T-helper 22 cell (primary cell): ENCODE measurements at places on chromosomes 5 and 9.

- DNase-seq: no peak
Observed at GRCh38 chr5:3595006-3595961, at the start of gene IRX1. IRX1 (plus strand) TSS chr5:3595832; CDS start chr5:3596106, 274 bp downstream.

GRCh38 chr5:149731332-149731616, 1.2 kb downstream of the PPARGC1B start:
- no peak for DNase-seq

DNA sequence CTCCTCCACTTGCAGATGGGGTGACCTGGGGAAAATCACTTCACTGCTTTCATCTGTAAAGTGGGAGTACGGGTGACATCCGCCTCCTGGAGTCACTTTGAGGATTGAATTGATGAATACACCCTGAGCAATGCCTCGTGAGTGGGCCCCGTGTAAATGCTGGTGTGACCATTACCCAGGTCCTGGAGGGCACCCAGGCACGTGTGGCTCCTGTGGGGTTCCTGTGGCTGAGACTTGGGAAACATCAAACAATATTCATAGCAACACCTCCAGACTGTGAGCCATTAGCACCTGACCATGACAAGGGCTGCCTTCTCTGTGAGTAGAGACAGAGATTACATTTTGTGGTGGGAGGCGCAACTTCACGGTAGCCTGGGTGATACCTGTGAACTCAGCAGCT, 11.4 kb downstream of the MRPL36 start:
- DNase-seq: no peak

DNA sequence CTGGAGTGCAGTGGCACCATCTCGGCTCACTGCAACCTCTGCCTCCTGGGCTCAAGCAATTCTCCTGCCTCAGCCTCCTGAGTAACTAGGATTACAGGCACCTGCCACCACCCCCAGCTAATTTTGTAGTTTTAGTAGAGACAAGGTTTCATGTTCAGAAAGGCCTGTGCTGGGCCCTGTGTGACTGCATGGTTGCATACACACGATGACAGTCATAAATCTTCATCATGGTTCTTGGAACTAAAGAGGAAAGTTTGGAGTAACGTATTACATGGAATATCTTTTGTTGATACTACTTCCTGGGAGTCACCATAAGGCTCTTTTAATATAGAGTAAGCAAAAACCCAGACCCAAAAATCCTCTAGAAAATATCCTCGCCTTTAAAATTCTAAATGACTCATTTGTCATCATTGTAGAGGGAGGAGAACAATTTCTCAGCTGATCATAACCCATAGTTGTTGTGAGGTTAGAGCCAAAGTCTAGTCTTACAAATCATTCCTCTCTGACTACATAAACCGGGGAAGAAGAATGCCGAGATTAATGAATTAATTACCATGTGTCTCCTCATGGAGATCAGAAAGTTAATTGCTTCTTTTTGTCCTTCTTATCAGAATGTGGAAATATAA, 47.0 kb downstream of the KLF9 start:
- DNase-seq: no peak

GRCh38 chr5:44446399-44446798, 57.2 kb upstream of the FGF10 start:
- no peak for DNase-seq

DNA sequence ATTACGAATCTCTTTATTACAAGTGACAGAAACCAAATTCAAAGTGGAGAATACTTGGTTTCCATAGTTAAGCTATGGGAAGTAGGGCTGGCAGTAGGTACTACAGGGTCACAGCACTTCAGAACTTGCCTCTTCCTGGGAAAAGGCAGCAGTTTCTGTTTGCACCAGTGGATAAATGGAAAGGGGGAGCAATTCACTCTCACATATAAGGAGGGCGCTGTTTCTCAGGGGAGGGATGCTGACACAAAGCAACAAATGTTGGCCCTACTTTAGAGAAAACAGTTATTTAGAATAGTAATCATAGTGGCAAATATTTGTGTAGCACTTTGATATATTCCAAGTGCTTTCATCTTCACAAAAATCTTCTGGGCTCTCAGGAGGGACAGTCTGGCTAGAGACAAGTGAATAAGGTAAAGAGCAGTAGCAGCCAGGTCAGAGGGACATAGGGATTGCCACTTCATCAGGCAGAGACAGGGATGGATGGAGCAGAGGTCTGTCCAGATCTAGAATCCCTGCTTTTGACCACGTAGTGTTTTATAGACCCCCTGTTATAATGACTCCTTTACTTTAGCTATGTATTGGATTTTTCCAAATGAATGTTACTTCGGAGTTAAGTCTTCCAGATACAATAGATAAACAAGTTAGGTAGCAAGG, 554.8 kb upstream of the SGCD start:
- no peak for DNase-seq

GRCh38 chr9:112527959-112528358, 41.3 kb downstream of the KIAA1958 start:
- DNase-seq: no peak

GRCh38 chr9:1337169-1337568, 287.0 kb downstream of the DMRT2 start:
- no peak for DNase-seq

DNA sequence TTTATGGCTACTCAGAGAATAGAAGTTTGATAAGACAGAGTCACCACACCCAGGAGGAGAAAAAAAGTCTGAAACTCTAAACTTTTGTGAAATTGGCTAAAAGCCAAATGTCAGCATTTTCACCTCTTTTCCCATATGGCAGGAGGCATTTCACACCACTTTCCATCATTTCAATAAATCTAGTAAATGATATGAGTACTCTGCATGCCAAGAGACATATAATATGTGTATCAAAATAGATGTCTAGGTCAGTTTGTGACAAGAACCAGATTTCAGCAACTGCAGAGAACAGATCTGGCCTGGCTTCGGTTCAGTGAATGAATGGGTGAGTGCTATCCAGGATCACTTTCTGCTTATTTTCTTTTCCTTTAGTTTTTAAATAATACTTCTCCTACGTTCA, 470.8 kb downstream of the ENC1 start:
- no peak for DNase-seq

GRCh38 chr9:137045294-137046087, 486 bp downstream of the NPDC1 start:
- DNase-seq: no peak

GRCh38 chr9:124259158-124259808, 1.5 kb downstream of the NEK6 start:
- DNase-seq: no peak

DNA sequence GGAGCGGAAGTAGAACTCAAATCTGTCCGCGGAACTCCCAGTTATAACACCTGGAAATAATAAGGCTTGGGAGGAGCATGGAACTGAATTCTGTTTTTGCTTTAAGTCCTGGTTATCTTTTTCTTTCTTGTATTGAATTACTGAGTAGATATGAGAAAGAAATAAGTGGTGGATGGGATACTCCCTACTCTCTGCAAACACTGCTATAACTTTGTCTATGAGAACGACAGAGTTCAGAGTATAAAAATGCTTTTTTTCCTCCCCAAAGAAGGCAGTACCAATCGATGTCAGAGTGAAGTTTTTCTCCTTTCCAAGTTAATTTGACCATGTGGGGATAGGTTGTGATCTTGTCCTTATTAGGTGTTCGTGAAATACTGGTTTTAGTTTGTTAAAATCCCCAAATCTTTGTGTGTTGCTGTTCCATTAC, 1.2 kb downstream of the RIC1 start:
- no peak for DNase-seq

DNA sequence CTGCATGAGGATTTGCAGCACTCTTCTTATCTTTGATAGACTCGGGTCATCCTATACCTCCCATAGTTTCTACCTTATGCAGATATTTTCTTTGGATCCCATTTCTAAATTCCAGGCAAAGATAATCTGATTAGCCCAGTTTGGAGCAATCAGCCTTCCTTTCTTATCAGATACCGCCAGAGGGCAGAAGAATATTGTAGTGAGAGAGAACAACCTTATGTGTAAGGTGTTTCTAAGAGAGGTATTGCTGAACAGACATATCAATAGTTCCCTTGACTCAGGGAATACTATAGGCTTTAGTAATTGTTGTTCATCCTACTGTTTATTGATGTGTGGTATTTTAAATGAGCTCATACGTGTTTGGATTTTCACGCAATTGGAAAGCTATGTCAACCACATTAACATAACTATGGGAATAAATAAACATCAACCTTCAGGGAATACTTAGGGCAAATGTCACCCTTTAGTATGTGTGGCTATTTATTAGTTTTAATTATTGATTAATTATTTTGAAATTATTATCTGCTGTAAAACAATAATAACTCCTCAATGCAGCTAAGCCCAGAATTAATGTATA, 1435.2 kb upstream of the CDH9 start:
- no peak for DNase-seq

- DNase-seq: peak; percentile 26
Observed at GRCh38 chr9:130461218-130461630, 16.5 kb downstream of the ASS1 start.

GRCh38 chr5:126471247-126471646, 48.0 kb downstream of the GRAMD2B start:
- DNase-seq: no peak

- no peak for DNase-seq
Observed at GRCh38 chr9:137919095-137919465, 41.5 kb downstream of the CACNA1B start.

GRCh38 chr9:114894609-114895433, 35.6 kb downstream of the TNFSF8 start:
- no peak for DNase-seq

DNA sequence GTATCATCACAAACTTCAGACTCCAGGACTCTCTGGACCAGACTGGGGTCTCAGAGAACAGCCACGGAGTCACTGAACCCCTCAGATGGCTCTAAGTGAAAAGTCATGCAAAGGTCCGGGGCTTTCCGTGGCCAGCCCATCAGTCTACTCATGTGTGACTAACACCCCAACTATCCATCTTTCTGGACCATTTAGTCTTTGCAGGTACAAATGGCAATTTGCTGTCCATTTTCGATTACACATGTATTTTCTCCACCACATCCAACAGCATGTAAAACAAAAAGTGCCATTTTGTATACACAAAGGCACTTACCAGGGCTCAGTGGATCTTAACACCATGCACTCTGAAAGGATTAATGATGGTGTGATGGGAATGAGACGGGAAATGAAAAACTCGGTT, 387.7 kb downstream of the BNC2 start:
- DNase-seq: no peak

- no peak for DNase-seq
Observed at GRCh38 chr9:116059466-116059865, 94.1 kb upstream of the PAPPA start.

GRCh38 chr9:7105095-7105494, 347.3 kb downstream of the KDM4C start:
- no peak for DNase-seq

DNA sequence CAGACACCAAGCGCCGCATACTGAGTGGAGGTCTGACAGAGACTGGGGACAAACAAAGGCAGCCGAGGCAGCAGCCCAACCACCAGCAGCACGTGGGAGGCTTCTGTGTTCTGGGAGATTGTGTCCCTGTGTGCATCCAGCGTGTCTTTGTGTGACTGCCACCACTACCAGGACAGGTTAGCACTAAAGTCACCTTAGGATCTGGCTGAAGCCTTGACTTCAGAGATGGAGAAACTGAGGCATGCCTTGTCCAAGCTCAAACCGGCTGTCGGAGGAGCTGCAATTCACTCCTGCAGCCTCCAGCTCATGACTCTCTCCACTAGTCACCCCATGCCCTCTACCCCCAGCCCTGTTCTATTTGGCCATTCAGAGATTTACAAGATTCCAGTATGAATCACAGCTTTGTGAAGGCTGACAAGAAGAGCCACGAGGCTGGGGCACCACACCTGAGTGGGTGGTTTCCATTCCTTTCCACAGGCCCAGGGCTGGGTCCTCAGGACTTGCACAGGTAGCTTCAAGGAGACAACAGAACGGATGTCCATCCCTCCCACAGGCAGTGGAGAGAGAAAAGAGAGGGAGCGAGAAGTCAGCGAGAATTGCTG, 69.3 kb downstream of the SHB start:
- no peak for DNase-seq

GRCh38 chr9:34027845-34028574, 20.7 kb downstream of the UBAP2 start:
- no peak for DNase-seq

- DNase-seq: no peak
Observed at GRCh38 chr9:127537792-127538191, 74.3 kb upstream of the STXBP1 start.

- DNase-seq: no peak
Observed at GRCh38 chr5:110463106-110463505, 263.4 kb downstream of the TMEM232 start.

DNA sequence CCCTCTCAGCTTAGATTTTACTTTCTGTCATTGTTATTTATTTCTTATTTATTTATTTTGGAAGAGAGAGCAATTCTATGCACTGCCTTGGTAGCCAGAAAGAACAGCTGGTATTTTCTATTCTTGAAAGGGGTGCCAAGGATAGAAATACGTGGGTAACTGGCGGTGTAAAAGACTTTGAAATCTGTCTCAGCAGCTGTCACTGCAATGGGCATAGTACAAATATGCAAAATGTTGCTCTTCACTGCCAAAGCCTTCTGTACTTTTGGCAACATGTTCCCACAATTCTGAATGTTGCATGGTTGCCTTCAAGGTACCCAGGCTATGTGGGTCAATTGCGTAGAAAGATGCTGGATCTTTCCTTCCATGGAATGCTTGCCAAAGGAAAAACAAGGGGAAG, 230.2 kb upstream of the EDIL3 start:
- DNase-seq: no peak

DNA sequence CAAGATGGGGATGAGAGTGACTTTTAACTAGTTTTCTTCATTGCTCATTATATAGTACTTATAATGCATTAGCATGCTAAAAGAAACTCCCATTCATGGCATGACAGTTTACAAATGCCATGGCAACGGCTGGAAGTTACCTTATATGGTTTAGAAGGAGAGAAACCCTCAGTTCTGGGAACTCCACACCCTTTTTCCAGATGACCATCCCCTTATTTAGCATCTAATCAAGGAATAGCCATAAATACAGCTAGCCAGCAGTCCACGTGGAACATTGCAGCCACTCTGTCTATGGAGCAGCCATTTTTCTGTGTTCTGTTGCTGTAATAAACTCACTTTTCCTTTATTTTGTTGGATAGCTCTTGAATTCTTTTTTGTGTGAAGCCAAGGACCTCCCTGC, 1137.8 kb downstream of the CDH18 start:
- DNase-seq: no peak

- DNase-seq: no peak
Observed at GRCh38 chr9:128245421-128246151, 30.2 kb downstream of the GOLGA2 start.

GRCh38 chr5:88732862-88733261, 150.1 kb downstream of the MEF2C start:
- DNase-seq: no peak

- DNase-seq: no peak
Observed at GRCh38 chr9:114007991-114008666, 70.0 kb downstream of the AMBP start.

- DNase-seq: no peak
Observed at GRCh38 chr9:80555782-80556325, 984.1 kb downstream of the TLE4 start.

DNA sequence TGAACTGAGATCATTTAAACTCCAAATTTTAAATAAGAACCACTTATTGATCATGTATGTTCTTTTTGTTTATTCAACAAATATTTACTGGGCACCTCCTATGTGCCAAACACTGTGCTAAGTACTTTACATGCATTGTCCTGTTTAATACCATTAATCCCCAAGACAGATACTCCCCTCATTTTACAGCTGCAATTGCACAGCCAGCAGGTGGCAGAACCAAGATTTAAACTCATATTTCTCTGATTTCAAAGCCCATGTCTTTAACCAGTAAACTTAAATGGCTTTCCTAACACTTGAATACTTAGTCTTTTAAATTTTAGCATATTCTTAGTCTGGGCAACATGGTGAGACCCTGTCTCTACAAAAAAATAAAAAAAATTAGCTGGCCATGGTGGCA, 43.4 kb upstream of the KIAA1958 start:
- DNase-seq: no peak
